ENCODE measurements at places on chromosomes 16 and 17. TPM values are rescaled to one million over a fixed set of nuclear protein-coding genes. Genes with fewer than 3 reads are reported as not detected.

TTLL6 gene
- under 0.01 TPM for total RNA-seq

PRSS8 gene
- total RNA-seq: 33.0 TPM

CES5A gene
- not detected for total RNA-seq

TK1 gene
- total RNA-seq: 0.43 TPM

WNT9B gene
- total RNA-seq: not detected

CALB2 gene
- total RNA-seq: 2.1 TPM

KRTAP3-1 gene
- not detected for total RNA-seq

CD2BP2 gene
- total RNA-seq: 40.2 TPM

Measured in tracheal epithelial cell (primary cell).